ENCODE measurements at places on chromosomes 1 and 21.

DNA sequence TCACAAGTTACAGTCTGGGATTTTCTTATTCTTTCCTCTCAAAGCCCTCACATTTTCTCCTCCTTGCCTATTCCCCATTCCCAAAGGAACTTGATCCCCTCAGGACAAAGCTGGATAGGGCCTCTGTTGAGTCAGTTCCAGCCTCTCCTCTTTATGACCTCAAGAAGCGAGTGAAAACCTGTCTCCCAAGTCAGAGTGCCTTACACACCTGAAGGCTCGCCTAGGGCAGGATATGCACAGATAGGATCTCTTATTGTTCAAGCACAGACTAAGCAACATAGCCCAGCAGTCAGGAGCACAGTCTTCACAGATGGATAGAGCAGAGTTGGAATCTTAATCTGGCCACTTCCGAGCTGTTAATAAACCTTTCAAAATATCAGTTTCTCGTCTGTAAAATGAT lies 60.8 kb upstream of the PRRC2C start:
- no peak for DNase-seq

GRCh38 chr1:2635361-2636010 lies 2.7 kb upstream of the MMEL1 start:
- DNase-seq: no peak

GRCh38 chr1:181033128-181033798 lies 520 bp upstream of the MR1 start:
- peak; percentile 88 for DNase-seq

GRCh38 chr21:29130270-29130969 lies at the start of gene MAP3K7CL:
MAP3K7CL (plus strand) TSS chr21:29130644; CDS start chr21:29133345, 2,701 bp downstream.
- peak; percentile 69 for DNase-seq

DNA sequence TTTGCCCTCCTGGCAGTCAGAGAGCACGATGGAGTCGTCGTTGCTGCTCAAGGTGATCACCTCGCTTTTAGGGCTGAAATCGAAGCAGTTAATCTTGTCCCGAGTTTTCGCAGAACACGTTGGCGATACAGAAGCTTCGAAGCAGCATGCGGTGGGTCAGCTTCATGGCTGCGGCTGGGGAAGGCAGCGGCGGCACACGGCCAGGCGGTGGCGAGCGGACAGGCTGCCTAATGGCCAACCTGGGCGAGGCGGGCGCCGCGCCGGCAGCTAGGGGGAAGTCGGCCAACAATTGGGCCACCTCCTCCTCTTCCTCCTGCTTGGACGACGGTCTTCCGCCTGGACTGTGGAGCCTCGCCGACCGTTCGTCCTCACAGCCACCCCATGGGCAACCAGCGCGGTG lies 34.8 kb downstream of the CDC7 start:
- no peak for DNase-seq

DNA sequence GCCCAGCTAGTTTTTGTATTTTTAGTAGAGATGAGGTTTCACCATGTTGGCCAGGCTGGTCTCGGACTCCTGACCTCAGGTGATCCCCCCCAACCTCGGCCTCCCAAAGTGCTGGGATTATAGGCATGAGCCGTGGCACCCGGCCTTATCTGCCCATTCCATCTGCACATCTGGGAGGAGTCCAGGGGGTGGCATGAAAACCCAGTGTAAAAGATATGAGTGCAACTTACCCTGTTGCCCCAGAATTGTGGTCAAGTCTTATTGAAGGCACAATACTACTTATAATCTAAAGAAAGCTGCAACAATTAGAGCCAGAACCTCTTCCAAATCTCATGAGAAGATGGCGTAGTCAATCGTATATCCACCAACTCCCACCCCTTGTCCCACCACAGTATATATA lies 18.4 kb downstream of the CTXND2 start:
- DNase-seq: no peak

All from lower leg skin (tissue), 4 donors.